ENCODE measurements at places on chromosomes 3 and 15.

- DNase-seq: no peak
Observed at GRCh38 chr3:47491777-47492176, 16.0 kb upstream of the SCAP start.

DNA sequence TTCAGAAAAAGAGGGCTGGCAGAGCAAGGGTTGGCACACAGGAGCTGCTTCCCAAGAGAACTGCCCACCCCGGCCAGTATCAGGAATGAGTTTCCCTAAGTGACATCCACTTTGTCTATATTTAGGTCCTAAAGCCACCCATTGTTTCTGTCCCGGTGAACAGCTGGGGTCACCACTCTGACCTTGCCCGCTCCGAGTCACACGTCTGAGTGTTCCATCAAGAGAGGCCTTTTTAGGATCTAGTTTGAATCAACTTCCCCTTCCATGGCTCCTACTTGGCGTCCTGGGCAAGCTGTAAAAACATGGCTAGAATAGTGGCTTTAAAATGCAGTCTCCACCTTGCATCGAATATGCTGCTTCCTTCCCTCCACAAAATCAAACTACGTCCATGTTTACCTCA is 109.6 kb upstream of the ARHGEF3 start:
- no peak for DNase-seq

DNA sequence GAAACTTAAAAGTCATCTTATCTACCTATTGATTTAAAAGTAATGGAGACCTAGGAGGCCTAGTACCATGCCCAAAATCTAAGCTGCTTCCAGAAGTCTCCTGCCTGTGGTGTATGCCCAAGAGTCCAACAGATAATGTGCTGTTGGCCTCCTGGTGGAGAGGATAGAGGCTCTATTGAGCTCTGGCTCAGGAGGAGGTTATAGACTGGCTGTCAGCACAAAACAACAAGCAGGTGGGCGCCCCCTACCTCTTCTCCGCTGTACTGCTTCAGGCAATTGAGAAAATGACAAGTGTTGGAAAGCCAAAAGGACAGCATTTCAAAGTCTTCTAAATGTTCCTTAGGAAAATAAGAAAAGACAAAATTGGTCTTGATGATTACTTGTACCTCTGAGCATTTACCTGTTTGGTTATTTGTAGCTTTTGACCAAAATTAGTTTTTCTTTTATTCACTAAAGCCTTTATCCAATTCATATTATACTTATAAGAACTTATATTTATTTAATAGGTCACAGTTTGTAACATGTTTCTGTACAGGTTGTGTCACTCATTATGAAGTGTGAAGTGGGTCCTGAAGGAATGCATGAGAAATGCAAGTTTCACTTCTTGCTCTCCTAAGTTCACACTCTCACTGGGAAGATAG is 17.2 kb upstream of the GNB5 start:
- DNase-seq: peak; percentile 73

GRCh38 chr3:171371354-171371753 is 88.9 kb downstream of the TNIK start:
- DNase-seq: no peak

DNA sequence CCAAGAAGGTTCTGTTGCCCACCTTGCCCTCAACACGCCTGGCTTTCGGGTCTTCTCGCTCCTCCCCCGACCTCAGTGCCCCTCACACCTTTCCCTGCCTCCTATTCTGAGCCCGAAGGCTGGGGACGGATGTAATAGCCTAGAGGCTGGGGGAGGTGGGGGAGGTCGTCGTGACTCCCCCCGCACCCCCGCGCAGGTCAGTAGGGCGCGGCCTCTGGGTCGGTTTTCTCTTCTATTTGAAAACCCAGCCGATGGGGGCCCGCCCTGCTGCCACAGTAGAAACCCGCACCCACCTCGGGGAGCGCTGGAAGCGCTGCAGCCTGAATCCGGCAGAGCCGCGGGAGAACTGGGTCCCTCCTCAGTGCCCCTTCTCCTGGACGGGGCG is 1.0 kb upstream of the RBPMS2 start:
- DNase-seq: peak; percentile 42

Measured in nephron progenitor cell (in vitro differentiated cells).